ENCODE measurements at places on chromosomes 6 and 20.
A peak's percentile ranks its signal among the peaks of the same experiment; 100 is the strongest.

DNA sequence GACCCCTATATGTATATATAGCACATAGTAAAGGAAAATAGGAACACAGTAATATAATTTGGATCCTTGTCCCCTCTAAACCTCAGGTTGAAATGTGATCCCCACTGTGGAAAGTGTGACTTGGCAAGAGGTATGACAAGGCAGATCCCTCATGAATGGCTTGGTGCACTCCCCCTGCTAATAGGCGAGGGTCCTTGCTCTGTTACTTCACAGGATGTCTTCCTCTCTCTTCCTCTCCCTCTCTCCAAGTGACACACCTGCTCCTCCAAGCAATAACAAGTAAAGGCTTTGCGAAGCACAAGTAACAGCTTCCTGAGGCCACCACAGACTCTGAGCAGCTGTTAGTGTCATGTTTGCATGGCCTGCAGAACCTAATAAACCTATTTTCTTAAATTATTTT, 16.4 kb downstream of the ROMO1 start:
- no peak for DNase-seq

DNA sequence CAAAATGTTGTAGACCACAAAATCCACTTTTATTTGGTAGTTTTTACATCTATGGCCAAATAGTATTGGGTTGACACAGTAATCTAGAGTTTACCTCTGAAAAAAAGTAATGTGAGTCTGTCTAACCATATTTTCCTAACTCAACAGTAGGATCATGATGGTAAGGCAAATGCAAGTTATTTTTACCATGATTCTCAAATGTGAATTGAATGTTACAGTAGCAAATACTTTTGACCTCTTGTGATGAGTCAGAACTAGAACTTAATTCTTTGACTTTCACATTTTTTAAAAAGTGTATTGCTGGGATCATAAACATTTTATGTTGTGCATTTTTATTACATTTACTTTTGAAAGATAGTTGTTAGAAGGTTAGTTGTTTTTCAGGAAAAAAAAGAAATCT, 22.0 kb downstream of the RNF146 start:
- DNase-seq = no peak

DNA sequence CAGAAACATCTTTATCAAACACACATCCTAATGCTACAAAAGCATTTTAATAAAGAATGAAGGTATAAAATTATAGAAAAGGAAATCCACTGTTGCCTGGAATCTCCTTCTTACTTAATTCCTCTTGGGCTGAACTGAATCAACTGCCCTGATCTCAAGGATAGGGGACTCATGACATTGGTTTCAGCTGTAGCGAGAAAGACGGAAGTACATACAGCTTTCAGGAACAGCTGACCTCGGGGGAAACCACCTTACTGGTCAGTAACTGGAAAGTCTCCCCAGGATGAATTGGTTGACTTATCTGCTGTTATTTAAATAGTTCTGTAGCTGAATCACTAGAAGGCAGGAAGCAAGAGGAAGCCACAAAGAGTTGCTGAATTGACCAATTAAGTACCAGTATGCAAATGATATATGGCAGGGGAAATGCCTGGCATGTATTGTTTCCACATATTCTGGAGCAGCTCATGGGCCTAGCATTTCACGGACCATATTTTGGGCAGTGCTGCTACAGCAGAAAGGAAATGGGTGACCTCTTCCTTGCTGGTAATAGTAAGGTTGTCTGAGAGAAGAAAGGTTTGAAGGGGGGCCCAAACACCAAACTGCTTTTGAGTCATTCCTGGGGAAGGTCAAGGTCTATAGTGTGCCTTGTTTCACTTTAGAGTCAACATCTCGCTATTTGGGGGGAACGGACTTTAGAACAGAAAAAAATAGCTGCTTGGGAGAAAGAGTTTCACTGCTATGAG, 43.7 kb upstream of the MAP7 start:
- DNase-seq = peak; percentile 4

DNA sequence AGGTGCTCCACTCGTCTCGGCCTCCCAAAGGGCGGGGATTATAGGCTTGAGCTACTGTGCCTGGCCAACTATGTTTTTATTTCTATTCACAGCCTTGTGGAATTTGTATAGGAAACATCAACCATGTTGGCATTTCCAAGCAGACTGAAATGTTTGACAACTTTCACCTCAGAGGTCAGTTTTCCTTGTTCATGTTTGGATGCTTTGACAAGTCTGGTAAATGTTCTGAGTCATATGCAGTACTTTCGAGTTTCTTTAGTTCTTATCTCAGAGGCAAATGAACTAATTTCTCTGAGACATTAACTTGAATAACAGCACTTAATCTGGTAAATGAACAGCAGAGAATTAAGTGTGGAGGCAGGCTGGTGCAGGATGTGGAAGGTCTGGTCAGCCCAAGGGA, 373.4 kb upstream of the SYNCRIP start:
- DNase-seq = no peak

DNA sequence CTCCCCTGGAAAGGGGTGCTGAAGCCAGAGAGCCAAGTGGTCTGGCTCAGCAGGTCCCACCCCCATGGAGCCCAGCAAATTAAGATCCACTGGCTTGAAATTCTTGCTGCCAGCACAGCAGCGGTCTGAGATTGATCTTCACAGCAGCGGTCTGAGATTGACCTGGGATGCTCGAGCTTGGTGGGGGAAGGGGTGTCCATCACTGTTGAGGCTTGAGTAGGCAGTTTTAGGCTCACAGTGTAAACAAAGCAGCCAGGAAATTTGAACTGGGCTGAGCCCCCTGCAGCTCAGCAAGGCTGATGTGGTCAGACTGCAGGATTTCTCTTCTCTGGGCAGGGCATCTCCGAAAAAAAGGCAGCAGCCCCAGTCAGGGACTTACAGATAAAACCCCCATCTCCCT, 41.3 kb upstream of the B3GAT2 start:
- no peak for DNase-seq

- no peak for DNase-seq
These were observed 31.4 kb upstream of the SEC63 start for GRCh38 chr6:107989166-107990094.

DNA sequence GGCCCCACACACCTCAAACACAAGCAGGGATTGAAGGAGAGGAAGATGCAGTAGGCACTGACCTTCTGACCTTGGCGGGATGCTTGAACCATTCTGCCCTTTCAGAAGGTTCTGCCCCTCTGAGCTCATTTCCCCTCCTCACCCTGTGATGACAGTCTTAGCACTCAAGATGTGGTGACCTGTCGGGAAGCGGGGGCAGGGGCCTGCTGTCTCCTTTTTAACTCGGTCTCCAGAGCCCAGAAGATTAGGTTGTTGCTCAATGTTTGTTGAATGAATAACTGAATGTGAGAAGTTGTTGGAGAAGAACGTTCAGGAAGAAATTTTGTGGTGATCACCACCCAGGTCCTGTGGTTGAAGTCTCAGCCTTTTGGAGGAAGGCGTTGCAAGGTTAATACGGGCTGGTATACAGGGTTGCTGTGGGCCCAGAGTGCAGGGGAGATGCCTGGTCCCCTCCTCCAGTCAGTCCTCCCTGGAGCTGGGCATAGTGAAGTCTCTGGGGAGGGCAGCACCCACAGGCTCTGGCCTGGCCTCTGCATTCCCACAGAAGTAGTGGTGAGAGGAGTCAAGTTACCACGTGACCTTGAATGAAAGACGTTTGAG, 49.7 kb upstream of the FUCA2 start:
- no peak for DNase-seq

GRCh38 chr6:37514837-37515236, 15.1 kb upstream of the CCDC167 start:
- peak; percentile 48 for DNase-seq

DNA sequence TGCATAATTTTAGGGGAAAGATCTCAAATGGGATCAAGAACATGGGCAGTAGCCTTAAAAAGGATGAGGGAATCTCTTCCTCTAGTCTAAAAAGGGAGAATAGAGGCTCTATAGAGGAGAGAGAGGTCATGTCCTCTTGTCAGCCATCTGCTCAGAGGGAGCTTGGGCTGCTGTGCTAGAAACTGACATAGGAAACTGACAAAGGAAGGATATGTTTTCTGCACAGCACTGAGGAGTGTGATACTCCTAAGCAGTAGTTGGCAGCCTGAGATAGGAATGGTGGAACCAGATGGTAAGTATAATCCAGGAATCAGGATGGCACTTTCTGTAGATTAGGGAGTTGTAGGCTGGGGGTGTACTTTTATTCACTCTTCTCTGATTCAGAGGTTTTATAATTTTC, 59.2 kb downstream of the PTPRA start:
- DNase-seq = no peak

DNA sequence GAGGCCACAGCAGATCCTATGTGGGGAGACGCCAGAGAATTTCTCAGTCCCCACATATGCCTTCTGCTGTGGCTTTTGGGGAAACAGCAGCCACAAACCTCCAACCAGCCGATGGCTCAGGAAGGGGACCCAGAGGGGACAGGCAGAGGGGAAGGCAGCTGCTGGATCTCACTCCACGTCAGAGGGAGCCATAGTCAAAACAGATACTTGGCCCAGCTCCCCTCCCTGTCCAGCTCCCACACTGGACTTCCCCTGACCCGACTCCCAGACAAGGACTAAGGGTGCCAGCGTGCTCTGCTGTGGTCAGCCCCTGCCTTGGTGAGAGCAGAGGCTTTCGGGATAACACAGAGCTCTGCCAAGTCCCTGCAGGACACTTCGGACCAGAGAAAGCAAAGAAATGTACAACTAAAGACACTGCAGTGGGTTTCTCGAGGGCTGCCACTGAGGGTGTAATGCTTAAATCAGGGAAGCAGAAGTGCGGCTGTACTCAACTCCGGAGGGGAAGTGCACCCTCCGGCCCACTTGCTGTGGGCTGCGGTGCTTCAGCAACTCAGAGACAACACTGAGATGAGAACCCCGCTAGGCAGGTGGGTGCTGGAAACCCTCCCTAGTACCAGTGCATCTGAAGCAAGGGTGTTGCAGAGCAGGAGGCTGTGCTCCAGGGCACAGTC, 47.2 kb downstream of the RRBP1 start:
- DNase-seq = no peak

GRCh38 chr6:920512-920911, 227.6 kb upstream of the EXOC2 start:
- no peak for DNase-seq

DNA sequence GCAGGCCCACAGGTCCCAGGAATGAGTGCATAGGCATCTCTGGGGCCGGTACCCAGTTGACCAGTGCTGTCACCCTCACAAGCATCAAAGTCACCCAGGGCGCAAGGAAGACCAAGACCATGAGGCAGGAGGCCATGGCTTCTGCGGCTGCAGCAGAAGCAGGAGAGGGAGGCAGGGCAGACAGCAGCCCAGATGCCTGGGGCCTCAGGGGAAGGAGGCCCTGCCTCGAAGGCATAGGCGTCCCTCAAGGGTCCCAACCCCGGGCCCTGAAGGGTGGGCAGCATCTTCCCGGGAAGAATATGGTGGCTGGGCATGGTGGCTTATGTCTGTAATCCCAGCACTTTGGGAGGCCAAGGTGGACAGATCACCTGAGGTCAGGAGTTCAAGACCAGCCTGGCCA, 3.0 kb downstream of the FAM209A start:
- DNase-seq = no peak

- no peak for DNase-seq
These were observed 30.9 kb upstream of the SLA2 start for GRCh38 chr20:36676701-36677421.

GRCh38 chr6:108850669-108851465, 2.6 kb downstream of the ARMC2 start:
- DNase-seq = no peak

DNA sequence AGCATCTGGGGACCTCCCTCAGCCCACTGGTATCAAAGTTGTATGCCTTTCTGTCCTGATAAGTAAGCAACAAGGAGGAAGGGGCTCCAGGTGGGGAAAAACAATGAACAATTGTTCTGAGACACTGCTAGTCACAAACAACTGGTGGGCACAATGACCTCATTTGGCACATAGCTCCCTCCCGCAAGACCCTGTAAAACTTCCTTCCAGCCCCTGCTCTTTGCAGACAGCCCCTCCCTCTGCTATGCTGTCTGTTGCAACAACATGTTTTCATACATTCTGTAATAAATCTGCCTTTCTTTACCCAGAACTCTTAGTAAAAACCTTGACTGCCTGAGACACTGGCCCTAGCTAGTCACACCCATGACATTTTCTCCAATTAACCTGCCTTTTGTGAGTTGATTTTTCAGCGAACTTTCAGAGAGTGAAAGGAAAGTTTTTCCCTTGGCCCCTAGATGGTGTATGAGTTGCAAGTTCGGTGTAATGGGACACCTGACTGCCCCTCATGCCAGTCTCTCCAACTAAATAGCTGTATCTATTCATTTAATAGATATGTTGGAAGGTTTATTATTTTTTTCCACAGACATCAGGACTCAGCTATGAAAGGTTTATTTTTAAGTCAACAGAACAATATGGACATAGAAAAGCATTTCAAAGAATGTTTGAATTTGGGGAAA, 142.3 kb upstream of the SLC22A16 start:
- DNase-seq = no peak

DNA sequence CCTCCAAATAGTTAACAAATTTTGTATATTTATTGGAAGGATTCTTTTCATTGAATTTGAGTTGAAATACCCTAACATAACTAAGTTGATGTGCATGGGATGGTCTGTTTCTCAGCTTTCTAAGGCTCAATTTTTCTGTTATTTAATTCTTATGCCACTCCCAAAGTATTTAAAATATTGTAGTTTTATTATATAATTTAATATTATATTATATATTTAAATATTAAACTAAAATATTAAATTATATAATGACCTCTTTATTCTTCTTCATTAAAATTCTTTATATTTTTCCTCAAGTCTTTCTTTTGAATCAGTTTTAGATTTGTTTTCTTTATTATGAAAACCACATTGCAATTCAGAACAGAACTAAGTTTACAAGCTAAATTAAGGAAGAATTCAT, 194.7 kb downstream of the TFAP2B start:
- DNase-seq = no peak

GRCh38 chr6:121142093-121142492, 192.2 kb downstream of the TBC1D32 start:
- no peak for DNase-seq

- peak; percentile 94 for DNase-seq
These were observed at the start of gene HMGA1 for GRCh38 chr6:34236443-34237315. HMGA1 (plus strand) TSS chr6:34236873; CDS start chr6:34240781, 3,908 bp downstream.

- no peak for DNase-seq
These were observed 687.7 kb upstream of the MARCKS start for GRCh38 chr6:113169484-113169883.

DNA sequence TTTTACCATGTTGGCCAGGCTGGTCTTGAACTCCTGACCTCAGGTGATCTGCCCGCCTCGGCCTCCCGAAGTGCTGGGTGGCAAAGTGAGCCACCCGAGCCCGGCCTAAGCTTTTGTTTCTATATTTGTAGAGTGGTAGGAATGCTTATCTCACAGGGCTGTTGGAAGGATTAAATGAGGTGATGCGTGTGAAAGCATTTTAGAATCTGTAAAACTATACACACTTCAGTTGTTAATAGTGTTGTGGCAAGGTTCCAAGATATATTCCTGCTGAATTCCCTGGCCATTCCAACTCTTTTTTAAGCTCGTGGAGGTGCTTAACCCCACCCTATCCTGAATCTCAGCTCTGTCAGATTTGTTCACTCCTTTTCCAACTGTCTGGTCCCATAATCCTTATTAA, 89.9 kb upstream of the AKIRIN2 start:
- no peak for DNase-seq

GRCh38 chr6:112049026-112049799, 4.7 kb upstream of the CCN6 start:
- no peak for DNase-seq

Measured in CD4-positive, alpha-beta T cell treated with Interleukin-6 for 4 hours (primary cell).